ENCODE measurements at places on chromosomes 4 and X. TPM values are rescaled to one million over a fixed set of nuclear protein-coding genes. Genes with fewer than 3 reads are reported as not detected.

GRCh38 chr4:24070117-24070516, 180.3 kb upstream of the PPARGC1A start:
- no peak for DNase-seq

DNA sequence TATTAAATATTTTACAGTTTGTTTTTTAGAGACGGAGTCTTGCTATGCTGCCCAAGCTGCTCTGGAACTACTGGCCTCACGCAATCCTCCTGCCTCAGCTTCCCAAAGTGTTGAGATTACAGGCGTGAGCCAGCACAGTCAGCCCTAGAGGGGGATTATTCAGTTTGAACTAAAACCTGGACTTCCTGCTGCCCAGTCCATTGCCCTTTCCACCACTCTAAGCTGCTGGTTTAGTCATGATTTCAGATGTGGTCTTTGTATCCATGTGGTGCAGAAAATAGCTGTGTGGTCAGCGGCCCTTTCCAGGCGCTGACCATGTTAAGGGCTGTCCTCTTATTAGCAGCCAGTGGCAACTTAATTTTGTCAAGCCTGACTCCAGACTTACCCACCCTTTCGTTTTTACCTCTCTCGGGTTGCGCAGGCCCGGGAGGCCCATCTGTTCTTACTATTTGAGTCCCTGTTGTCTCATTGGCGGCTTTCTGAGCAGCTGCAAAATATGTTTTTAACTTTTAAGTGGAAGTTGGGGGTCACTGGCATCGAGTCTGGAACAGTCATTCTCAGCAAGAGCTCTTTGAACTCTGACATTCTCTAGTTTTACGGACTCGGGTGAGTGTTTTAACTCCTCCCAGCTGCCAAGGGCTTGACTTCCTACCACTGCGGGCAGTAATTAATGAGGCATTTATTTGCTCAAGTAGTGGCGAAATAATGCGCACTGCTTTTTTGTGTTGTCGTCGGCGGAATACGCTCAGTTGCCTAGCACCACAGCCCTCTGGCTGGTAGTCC, 773 bp upstream of the VMA21 start:
- DNase-seq, result peak; percentile 49

The MEPE gene
- total RNA-seq, result not detected

DNA sequence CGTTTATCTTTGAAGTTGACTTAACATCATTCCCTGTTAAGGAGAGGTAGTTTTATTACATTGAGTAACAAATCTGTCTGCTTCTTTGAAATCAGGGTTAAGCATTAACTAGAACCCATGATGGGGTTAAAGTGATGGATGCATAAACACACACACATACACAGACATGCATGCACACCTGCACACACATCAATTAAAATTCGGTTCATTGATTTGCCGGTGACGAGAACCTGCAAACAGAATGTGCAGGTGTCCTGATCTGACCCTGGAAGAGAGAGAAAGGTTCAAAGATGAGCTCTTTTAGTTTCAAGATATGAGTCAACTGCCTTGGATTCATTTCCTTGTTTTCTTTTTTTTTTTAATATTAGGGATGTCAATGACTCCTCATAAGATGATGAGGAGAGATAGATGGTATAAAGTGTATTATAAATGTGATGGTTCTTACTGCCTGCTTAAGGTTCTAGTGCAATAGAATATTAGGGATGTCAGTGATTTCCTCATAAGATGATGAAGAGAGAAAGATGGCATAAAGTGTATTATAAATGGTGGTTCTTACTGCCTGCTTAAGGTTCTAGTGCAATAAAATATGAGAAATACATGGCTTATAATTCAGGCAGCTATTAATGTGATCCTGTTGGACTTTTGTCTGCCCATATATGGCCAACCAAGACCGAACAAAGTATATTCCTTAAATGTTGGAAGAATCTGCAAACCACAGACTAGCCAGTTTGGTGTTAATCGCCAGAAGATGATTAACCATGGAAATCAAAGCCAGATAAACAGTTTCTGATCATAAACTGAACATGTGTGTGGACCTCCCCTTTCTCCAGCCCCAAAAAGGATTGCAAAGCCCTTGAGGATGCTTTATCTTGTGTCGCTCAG, 14.1 kb upstream of the CD99 start:
- no peak for DNase-seq

The FGFBP1 gene
- total RNA-seq, result not detected

The RHOXF1 gene
- not detected for total RNA-seq

DNA sequence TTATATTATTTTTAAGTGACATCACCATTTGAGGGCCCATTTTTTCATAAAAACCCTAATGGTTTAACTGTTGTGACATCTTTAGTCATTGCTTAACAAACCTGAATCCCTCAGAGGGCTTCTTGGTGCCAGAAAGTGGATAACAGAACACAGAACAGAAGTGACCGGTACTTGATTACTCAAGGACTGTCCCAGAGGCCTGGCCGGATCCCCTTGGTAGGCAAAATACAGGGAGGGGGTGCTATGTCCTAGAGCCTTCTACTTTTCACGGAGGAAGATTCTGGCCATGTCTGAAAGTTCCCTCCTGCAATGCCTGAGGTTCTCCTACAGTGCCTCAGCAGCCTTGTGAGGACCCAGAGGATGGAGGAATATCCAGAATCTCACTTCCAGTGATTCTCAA, 94.3 kb upstream of the DCLK2 start:
- DNase-seq, result no peak

The ARFIP1 gene
- 19.0 TPM for total RNA-seq

- DNase-seq, result no peak
Observed at GRCh38 chr4:100069207-100069606, 119.1 kb upstream of the H2AZ1 start.
